ENCODE measurements at places on chromosomes 4 and X.

DNA sequence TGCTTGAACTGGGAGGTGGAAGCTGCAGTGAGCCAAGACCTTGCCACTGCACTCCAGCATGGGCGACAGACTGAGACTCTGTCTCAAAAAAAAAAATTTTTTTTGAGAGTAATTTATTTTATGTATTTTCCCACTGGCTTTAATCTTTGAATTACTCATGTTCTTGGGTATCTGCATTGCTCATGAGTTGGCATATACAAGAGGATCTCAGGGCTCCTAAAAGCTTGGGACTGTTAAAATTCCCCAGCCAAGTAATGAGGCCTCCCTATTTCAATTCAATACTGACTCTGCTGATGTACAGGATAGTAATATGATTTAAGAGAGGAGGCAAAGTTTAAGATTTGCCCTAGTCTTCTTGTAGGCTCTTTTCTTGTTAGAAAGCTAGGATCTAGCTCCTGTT is 6.2 kb downstream of the IL21 start:
- DNase-seq, result no peak

- DNase-seq, result no peak
These were observed 7.4 kb upstream of the MGST2 start for GRCh38 chr4:139658185-139658584.

DNA sequence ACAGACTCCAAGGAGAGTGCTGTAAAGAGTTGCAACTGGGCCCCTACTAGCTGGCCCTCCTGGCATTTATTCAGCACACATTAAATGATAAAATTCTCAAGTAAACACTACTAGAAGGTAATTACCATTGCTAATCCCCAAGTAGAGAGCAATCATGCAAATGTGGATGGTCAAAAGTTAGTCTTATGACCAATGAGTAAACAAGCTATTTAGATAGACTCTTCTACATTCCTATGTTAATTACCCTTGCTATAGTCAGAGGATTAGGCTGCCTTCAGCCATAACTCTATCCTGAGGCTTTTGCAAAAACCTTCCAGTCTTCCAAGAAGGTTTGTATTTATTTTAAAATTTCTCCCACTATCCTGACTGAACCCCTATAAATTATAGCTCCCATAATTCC is 28.3 kb upstream of the HPGD start:
- DNase-seq, result no peak

GRCh38 chrX:68897118-68897945 is 68.5 kb downstream of the EFNB1 start:
- DNase-seq, result no peak

DNA sequence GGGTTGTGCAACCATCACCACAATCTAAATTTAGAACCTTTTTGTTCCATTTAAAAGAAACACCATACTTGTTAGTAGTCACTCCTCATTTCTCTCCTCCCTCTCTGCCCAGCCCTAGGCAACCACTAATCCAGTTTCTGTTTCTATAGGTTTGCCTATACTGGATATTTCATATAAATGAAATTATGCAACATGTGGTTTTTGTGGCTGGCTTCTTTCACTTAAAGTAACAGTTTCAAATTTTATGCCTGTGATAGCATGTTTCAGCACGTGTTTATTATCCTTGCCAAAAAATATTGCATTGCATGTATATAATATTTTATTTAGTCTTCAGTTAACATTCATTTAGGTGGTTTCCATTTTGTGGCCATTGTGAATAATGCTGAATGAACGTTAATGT is 437.6 kb downstream of the IL1RAPL1 start:
- DNase-seq, result no peak

DNA sequence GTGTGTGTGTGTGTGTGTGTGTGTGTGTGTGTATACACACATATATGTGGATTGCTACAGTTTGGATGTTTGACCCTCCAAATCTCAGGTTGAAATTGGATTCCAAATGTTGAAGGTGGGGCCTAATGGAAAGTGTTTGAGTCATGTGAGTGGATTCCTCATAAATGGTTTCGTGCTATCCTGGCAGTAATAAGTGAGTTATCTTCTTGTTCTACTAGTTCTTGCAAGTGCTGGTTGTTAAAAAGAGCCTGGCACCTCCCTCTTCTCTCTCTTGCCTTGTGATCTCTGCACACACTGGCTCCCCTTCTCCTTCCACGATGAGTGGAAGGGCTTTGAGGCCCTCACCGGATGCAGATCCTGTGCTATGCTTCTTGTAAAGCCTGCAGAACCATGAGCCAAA is 344.1 kb downstream of the SH2D1A start:
- DNase-seq, result no peak

DNA sequence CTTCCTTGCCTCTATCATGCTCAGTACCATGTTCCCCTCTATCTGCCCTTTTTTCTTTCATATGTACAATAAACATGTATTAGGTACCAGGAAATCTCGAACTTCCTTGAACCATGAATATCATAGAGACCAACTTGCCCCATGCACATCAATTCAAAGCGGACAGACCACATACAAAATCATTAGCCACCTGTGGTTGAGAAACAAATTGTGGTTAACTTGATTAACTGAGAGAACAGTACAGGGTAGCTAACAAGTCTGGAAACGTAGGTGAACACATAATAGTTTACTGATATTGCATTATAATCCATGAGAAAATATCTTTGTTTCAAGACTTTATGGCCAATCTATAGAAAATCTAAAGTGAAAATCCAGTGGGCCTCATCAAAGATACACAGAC is 8.2 kb downstream of the CASP3 start:
- DNase-seq, result no peak
